ENCODE measurements at places on chromosomes 16 and 17.

DNA sequence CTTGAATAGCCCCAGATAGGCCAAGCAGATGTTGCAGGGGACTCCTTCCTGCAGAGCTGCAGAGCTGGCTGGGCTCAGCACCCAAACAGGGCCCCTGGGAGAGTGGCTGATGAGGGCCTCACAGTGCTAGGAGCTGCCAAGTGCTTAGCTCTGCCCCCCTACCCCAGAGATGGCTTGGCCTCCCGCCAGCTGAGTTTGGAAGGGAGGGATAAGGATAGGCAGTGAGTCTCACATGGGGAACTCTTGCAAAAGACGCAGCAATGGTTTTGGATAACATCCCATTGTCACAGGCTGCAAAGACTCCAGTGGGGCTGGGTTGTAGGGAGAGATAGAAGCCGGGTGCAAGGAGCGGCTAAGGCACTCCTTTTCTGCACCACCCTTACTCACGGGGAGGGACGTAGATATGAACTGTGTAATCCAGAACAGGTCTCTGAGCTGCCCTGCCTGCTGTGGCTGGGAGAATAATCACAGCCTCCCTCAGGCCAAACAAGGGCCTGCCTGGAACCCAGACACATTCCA lies 52.9 kb upstream of the MAF start:
- no peak for DNase-seq

DNA sequence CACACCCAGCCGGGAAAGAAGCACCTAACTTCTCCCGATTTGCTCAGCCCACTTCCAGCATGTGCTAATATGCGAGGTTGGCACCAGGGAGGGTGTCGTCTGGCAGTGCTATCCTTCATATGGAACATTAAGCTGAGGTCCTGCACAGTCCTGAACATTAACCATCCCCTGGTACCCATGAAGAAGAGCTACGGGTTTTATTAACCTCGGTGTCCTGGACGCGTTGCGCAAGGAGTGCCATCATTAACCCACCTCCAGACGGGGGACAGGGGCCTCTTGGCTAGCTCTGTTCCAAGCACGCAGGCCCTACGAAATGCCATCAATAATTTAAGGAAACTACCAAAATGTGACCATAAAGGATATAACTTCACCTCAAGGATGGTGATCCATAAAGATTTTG lies 193.5 kb downstream of the MAF start:
- DNase-seq, result no peak

DNA sequence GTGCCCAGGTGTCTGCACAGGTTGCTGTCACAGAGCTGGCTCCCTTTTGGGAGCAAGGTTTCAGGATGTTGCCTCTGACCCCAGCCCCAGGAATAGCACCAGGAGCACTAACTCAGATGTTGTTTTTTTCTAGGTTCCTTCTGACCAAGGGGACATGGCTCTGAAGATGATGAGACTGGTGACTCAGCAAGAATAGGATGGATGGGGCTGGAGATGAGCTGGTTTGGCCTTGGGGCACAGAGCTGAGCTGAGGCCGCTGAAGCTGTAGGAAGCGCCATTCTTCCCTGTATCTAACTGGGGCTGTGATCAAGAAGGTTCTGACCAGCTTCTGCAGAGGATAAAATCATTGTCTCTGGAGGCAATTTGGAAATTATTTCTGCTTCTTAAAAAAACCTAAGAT lies 28.1 kb downstream of the SCPEP1 start:
- DNase-seq, result no peak

GRCh38 chr17:68621065-68621464 lies 19.9 kb upstream of the FAM20A start:
- DNase-seq, result no peak

- DNase-seq, result peak; percentile 26
These were observed 49.3 kb upstream of the TNRC6C start for GRCh38 chr17:77909236-77909635.

DNA sequence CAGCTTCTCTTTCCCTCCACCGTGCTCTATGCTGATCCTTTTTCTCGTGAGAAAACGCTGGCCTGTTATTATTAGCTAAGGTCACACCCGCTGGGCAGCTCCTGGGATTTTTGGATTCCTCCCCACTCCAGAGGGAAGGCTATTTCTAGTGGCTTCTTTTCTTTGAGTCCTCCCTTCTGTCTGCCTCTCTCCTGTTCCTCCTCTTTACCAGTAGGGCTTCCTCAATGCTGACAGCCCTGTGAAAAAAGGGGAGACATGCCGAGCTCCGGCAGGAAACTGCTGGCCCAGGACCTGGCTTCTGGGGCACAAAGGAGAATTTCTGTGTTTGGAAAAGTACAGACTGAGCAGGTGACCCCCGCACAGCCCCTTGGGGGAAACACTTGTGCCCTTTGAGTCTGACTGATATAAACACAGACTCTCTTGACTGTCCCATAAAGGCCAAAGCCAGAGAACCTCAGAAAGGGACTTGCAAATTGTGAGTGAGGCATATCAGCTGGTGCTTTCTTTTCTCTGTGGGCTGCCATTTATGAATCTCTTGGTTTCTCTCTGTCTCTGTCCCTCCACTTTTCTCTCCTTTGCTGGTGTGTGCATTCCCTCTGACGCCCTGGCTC lies 14.0 kb upstream of the RNF135 start:
- no peak for DNase-seq

DNA sequence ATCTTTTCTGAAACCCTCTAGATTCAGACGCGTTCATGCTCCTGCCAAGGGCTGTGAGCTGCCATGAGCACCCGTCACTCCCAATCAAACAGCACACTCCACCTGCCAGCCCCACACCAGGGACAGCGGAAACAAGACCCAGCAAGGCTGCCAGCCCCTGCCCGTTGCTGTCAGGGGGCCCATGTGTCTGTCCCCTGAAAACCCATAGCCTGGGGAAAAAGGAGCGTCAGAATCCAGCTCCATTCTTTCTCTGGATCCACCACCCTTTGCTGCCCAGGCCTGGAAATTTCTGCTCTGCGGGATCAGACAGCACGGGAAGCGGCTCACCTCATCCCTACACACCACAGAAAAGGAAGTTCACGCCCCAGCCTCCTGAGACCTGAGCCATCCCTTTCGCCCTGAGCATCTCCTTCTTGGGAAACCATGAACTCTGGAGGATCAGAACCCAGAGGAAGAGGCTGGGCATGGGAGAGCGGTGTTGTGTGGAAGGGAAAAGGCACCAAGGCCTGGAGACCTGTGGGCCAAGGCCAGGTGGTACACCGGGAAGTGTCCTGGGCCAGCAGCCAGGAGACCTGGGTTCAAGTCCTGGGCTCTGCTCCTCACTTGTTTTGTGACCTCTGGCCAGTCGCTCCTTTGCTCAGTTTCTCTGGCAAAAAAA lies 51.5 kb upstream of the RCVRN start:
- no peak for DNase-seq

GRCh38 chr17:47895347-47895855 lies 635 bp upstream of the SP2 start:
- DNase-seq, result no peak

DNA sequence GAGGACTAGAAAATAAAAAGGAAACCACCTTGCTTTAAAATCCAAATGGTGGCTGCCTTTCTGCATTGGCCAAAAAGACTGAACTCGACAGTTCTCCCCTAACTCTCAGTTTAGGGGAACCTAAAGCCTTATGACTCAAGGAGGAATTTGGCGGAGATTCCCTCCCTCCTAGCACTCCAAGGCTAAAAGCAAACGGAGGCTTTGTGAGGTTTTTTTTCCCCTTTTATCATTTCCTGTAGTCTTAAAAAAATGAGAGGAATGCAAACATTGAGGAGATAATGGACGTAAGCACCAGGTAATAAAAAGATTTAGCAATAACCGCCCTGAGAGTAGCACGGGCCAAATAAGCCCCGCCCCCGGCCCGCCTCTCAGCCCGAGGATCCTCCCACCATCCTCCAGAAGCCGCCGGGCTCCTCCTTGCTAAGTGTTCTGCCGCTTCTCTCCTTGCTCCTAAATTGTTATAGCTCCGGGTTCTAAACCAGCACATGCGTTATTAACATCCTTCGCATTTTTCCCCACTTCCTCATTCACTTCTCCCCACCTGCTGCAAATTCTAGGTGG lies 5.8 kb upstream of the KIFC3 start:
- DNase-seq, result peak; percentile 37

GRCh38 chr17:59877965-59878364 lies 14.8 kb downstream of the TUBD1 start:
- no peak for DNase-seq

DNA sequence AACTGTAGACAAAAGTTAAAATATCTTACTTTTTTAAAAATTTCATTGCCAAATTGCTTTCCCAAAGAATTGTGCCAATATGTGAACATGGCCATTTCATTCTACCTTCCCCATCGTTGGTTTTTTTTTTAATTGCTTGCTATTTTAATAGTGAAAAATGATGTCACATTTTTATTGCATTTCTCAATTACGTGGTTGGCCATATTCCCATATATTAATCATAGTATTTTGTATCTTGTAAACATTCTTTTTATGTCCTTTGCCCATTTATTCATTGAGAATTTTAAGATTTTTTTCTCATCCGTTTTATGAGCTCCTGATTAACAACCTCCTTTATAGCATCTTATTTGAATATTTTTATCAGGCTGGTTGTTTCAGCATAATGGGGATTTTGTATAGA lies 7.2 kb downstream of the OMG start:
- no peak for DNase-seq

- no peak for DNase-seq
These were observed 3.0 kb downstream of the SETD6 start for GRCh38 chr16:58518083-58518979.

DNA sequence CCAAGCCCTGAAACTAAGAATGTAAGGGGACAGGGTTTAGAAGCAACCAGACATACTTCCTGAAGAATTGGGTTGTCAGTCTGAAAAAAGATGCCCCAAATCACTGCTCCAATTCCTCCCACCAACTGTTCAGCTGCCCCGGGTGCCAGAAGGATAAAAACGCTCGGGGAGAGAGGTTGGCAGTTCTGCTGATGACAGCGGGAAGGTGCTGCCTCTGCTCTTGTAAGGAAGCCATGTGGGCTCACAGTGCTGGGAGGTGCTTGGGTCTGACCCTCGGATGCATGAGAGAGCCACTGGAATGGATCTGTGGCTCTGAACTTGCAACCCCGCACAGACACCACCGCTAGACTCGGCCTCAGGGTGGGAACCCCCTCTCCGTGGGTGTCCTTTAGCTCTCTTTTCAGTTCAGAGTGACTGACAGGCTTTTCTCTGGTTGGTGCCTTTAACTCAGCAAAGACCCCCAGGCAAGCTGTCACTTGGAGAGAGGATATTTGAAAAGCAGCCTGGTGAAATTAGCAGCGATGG lies 364.8 kb upstream of the RBFOX1 start:
- peak; percentile 7 for DNase-seq

Data from caudate nucleus (tissue), 63 donors.